ENCODE measurements at places on chromosomes 4 and X.

GRCh38 chrX:13110433-13111324 is 66.3 kb upstream of the FAM9C start:
- no peak for DNase-seq

GRCh38 chr4:188822698-188823097 is 683.5 kb downstream of the TRIML1 start:
- DNase-seq: no peak

DNA sequence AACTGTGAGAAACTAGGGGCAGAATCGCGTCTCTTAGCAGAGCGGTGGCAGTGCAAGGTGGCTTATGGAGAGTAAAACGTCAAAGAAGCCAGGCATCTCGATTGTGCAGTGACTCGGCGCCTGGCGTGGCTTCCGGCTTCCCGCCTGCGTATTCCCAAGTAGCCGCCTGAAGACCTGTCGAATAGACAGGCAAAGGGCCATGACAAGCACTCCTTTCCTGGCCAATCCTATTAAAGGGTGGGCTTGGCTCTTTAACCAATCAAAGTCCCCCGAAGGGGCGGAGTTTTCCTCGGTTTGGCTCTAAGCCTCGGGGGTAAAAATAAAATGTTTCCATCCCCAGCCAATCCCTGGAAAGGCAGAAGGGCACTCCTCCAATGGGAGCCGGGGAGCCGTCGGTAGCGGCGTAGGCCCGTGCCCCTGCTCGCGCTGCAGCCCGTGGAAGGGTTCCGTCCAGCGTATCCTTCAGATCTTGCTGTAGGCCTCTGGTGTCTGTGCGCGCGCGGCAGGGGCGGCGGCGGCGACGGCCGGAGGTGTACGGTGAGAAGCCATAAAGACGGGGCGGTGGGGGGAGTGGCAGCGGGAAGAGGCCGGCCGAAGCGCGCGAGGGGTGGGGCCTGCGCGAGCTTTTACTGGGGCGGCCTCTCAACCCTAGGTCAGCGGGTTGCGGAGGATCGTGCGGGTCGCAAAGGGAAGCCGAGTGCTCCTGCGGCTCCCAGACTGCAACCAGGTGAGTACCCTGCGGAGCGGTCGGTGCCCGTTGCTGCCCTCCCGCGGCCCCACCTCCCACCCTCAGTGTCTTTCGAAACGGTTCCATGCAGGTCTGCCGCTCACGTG is at the start of gene KANTR:
TSS of gene KANTR (plus strand) at position 395 of the 834 bp plus-strand sequence. CDS start 30,131 bp downstream, outside the sequence.
- DNase-seq: peak; percentile 94

DNA sequence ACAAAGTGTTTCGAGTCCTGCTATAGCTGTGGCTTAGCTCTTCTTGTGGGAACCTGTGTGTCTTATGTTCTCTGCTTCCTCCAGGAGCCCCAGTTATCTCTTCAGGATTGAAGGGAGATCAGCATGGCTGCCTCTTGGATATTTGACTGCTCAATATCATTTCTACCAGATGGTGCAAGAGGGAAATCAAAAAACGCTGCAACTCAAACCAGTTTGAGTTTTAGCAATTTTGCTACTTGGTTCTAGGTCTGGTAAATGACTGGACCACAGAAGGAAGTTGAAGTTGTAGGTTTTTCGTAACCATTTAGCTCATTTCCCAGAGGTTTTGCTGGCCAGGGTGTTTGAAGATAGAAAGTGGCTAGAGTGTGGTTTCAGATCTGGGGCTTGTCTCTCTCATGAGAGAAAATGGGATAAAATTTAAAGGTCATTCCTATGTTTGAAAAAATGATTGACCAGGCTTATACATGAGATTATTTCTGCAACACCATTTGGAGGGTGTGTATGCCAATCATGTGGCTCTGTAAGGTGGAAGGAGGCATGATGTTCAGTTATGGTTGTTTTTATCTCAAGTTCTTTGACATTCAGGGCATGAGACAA is 210.4 kb downstream of the SPRY1 start:
- DNase-seq: no peak

DNA sequence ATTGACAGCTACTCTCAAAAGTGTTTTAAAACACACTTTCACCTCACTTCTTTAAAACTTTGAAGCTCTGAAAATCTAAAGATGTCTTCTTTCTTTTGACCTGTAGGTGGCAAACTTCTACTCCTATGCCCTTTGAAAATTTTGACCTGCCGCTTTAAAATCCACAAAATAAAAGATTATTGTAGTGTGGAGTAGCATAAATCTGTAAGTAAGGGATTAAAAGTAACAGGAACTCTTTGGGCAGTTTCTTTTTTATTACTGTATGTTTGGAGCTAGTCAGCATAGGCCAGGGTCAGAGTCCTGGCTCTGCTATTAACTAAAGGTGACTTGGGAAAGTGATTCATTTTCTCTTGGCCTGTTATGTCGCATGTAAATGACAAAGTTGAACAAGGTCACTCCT is 25.5 kb downstream of the BBS12 start:
- peak; percentile 63 for DNase-seq

DNA sequence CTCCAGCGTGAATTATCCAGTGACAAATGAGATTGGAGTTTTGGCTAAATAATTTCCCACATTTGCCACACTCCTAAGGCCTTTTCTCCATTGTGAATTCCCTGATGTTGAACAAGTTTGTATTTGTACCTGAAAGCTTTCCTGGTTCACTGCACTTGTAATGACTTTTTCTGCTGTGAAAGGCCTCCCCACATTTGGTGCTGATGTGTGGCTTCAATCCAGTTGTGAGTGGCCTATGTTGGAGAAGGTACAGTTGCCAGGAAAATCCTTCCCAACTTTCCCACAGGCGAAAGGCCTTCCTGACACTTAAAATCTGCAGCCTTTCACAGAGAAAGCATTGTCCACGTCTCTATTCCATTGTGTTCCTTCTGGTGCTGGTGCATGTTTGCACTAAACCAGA is 17.3 kb upstream of the HPGD start:
- DNase-seq: no peak

- no peak for DNase-seq
Observed at GRCh38 chr4:58515226-58515625, 1405.0 kb upstream of the IGFBP7 start.

GRCh38 chr4:1752284-1753041 is 31.1 kb downstream of the TACC3 start:
- DNase-seq: no peak

- DNase-seq: no peak
Observed at GRCh38 chr4:137361756-137362470, 170.4 kb downstream of the PCDH18 start.

- DNase-seq: no peak
Observed at GRCh38 chrX:46770000-46770816, 11.3 kb upstream of the SLC9A7 start.

DNA sequence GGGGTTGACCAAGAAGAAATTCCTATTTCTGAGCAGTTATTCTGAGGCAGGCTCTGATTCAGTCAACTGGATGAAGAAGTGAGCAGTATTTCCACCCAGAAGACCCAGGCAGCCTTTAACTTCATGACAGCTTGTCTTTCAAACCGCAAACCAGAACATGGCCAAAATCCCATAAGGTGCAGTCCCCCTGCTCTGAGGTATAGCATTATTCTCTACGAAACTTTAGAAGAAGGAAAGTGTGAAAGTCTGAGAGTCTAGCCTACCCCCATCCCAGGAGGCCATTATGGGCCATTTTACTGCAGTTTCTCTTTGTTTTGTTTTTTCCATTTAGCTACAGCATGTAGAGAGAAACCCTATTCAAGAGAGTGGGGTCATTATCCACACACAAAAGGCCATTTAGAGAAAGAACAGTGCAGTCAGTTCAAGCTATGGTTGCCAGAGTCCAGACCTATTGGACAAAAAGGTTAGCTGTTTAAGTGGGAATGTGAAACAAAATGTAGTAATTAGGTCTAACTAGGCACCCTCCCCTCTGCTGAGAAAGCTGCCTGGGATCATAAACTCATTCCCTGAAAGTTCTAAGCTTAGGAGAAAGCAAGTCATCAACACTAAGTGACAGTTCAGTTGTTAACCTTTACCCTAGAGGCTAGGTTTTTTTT is 52.1 kb upstream of the RASGEF1B start:
- DNase-seq: no peak

DNA sequence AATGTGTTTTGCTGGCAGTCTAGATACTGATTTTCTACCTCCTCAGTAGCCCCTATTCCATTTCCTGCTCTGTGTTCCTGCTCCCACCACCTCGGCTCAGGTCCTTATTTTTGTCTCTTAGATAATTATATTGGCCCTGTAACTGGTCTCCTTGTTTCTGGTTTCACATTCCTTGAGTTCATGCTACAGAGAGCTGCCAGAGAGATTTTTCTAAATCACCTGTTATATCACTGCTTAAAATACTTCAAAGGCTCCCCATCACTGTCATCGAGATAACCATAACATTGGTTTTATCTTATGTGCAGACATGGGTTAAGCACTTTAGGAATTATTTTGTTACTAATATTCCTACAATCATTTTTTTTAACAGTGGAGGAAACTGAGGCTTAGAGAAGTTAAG is 9.6 kb downstream of the SYNPO2 start:
- no peak for DNase-seq

- DNase-seq: peak; percentile 95
Observed at GRCh38 chr4:38782452-38783108, at the start of gene TLR10. Gene TLR10 (minus strand): TSS chr4:38782990. CDS start chr4:38775590, 7,400 bp downstream.

DNA sequence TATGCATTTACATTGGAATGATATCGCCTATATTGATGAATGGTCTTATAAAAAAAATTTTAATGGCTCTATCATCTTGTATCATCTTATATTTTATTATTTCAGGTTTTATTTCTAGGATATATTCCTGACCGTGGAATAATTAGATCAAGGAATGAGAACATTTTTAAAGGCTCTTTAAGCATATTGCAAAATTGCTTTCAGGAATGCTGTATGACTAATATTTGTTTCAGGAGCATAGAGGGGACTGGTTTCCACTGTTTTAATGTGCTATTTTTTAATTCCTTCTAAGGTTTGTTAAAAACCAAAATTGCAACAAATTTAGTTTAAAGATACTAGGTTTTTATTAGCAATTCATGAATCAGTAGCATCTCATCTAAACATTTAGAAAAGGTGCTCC is 120.2 kb downstream of the BMPR1B start:
- no peak for DNase-seq

DNA sequence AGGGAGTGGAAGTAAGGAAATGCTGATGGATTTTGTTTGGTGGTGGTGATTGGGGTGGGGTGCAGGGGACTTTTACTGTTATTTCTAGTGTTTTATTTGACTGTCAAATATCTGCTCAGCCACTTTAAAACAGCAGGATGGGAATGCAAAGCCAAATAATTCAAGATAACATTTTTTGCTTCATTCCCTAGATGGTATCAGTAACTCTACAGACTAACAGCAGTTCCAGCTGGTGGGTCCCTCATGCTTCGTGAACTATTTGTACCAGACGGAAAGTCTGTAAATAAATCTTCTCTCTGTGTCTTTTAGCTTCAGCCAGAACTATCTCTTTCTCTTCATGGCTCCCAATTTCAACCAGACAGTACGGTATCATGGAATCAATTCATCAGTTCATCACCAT is 27.5 kb downstream of the GPR143 start:
- no peak for DNase-seq

DNA sequence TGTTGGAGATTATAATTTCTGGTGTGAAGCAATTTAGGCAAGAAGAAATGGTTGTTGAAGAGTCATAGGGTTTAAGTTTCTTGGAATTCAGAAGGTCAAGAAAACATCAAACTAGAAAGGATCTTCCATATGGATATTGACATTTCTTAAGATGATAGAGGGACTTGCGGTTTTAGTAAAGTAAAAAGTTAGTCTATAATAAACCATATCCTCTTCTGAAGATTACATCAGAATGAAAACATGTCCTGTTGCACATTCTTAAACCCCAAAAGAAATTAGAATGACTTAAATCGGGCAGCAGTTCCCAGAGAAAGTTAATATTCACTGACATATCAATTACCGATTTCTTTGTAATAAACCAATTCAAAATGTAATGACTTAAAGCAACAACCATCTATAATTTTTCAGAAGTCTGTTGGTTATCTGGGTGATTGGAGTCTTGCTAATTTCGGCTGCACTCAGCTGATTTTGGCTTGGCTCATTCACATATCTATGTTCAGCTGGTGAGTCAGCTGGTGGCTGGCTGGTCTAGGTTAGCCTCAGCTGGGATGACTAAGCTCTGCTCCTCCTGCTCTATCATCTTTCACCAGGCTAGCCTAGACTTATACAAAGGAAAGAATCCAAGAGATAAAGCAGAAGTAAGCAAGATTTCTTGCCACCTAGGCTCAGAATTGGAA is 24.4 kb upstream of the DYNLT3 start:
- no peak for DNase-seq

DNA sequence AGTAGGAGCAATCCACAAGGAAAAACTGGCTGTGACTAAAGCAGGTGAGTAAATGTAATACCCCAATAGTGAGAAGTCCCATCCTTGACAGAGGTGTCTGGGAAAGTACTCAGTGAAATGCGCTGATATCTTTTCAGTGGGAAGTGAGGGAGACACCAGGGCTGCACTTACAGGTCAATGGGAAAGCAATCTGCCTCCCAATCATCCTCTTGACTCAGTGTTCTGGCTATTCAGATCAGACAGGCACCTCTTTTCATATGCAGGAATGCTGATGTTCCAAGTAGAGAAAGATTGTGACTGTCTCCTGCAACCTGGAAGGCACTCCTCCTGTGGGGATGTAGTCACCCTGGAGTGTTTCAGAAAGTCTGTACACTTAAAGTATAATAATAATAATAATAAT is 39.9 kb upstream of the SPIN2A start:
- no peak for DNase-seq

GRCh38 chrX:118212817-118213183 is 96.2 kb upstream of the KLHL13 start:
- DNase-seq: peak; percentile 37

DNA sequence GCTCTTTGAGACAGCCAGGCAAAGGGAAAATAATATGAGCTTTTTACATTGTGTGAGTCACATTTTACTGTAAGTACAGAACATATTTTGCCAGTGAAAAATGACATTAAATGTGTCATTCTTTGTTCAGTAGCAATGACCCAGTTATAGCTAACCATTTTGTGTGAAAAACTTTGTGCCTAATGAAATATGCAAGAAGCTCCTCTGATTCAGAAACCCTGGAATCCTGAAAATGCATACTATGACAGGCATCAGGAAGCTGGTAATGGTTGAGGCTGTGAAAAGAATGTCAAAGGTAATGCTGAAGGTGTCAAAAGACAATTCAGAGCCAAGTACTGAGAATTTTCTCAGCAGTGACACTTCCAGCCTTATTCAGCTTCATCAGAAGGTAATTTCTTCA is 549.5 kb upstream of the SMIM31 start:
- DNase-seq: no peak

Data from NAMALWA (cell line).